ENCODE measurements at places on chromosomes 5 and 9. TPM values are rescaled to one million over a fixed set of nuclear protein-coding genes. Genes with fewer than 3 reads are reported as not detected.

The MYMK gene
- not detected for total RNA-seq

The FAM174A gene
- 4.7 TPM for total RNA-seq

The FAM153A gene
- 163 TPM for total RNA-seq

The ZNF883 gene
- total RNA-seq = not detected

The PCDHA1 gene
- total RNA-seq = not detected

The APBA1 gene
- total RNA-seq = 0.95 TPM

The IL3 gene
- total RNA-seq = not detected

The GPR151 gene
- total RNA-seq = not detected

The PGM5 gene
- 0.19 TPM for total RNA-seq

The CARD9 gene
- 1.6 TPM for total RNA-seq

The EQTN gene
- not detected for total RNA-seq

The FAT2 gene
- not detected for total RNA-seq

The ANKDD1B gene
- total RNA-seq = 0.31 TPM

The ANXA1 gene
- total RNA-seq = 649 TPM

The SPINK14 gene
- not detected for total RNA-seq

The STRBP gene
- 17.5 TPM for total RNA-seq

The IL6ST gene
- total RNA-seq = 225 TPM

The SLC4A9 gene
- total RNA-seq = not detected

The MAMDC4 gene
- 3.7 TPM for total RNA-seq

The UBE2QL1 gene
- total RNA-seq = not detected

The ARRDC1 gene
- 126 TPM for total RNA-seq

The CTXN3 gene
- not detected for total RNA-seq

The FST gene
- 0.34 TPM for total RNA-seq

The LHX3 gene
- total RNA-seq = not detected

The PTGES2 gene
- total RNA-seq = 60.8 TPM

All from naive thymus-derived CD4-positive, alpha-beta T cell (primary cell).